Activated CD4-positive, alpha-beta T cell treated with anti-CD3 and anti-CD28 coated beads, Interleukin-2, amount 50 U/mL, for 24 hours (primary cell): ENCODE measurements at places on chromosomes 5 and 9.

GRCh38 chr5:6743161-6743560 is 29.9 kb downstream of the TENT4A start:
- no peak for DNase-seq

GRCh38 chr5:111929867-111930266 is 172.9 kb upstream of the NREP start:
- no peak for DNase-seq

DNA sequence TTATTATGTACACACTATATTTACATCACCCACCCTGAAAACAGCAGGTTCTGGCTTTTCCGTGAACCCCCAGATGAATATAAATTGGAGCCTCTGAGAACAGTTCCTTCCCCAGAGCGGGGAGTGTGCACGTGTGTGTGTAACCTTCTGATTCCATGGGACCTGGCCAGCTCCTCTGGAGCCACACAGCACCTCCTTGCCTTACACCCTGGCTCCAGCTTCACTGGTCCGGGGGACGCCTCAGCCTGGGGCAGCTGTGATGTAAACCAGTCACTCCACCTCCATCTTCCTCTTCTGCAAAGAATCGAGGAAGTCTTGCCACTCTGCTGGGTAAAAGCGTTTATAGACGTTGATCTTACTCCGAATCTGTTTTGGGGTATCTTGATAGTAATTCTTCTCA is 4.4 kb downstream of the NOP16 start:
- no peak for DNase-seq

DNA sequence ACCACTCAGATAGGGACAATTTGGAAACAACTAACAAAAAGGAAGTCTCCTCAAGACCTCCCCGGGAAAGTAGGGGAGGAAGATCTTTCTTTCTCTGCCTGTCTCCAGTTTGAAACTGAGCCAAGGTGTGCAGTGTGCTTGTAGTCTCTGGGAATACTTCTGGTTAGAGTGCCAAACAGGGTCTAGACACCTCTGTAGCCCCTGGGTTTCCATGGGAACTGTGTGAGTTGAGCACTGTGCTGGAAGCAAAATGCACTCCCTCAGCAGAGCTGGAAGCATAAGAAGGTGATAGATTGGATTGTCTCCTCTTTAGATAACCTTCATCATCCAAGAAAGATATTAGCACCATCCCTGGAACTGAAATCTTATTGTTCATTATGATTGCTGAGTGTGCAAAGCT is 129.2 kb upstream of the TNPO1 start:
- DNase-seq: no peak

GRCh38 chr5:921456-922435 is 29.1 kb downstream of the TRIP13 start:
- no peak for DNase-seq

DNA sequence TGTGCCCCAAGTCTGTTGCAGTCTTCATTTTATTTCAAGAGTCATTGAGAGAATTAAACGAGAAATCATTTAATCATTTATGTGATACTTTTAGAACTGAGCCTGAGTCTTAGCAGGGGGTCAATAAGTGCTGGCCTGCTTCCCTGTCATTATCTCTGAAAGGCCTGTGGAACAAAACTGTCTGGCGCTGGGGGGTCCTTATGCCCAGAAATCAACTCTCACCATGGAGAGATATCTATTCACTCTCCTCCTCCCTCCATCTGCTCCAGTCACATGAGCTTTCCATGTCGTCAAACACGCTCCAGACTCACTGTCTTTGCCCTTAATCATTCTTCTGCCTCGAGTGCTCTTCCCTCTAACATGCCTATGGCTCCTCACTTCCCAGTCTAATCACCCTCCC is 136.8 kb downstream of the ESM1 start:
- DNase-seq: no peak

DNA sequence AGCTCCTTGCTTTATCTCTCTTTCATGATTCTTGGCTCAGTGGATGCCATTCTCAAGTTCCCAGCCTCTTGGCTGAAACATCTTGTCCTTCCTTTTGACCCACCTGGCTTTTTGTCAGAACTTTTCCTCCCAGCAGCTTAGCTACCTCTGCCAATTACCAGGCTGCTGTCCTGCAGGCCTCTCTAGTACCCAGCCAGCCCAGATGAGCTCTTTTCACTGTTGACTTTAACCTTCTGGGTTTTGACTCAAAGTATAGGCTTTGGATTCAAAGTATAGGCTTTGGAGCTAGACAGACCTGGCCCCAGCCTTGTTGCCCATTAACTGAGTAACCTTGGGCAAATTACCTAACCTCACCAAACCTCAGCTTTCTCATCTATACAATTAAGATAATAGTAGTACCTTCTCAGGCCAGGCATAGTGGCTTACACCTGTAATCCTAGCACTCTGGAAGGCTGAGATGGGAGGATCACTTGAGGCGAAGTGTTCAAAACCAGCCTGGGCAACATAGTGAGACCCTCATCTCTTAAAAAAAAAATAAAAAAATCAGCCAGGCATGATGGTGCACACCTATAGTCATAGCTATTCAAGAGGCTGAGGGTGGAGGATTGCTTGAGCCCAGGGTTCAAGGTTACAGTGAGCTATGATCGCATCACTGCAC is 6.6 kb upstream of the TMEFF1 start:
- DNase-seq: no peak

GRCh38 chr5:81065492-81065891 is 105.3 kb downstream of the RASGRF2 start:
- DNase-seq: no peak

- no peak for DNase-seq
Observed at GRCh38 chr9:113734826-113735225, 141.3 kb upstream of the ZNF618 start.

DNA sequence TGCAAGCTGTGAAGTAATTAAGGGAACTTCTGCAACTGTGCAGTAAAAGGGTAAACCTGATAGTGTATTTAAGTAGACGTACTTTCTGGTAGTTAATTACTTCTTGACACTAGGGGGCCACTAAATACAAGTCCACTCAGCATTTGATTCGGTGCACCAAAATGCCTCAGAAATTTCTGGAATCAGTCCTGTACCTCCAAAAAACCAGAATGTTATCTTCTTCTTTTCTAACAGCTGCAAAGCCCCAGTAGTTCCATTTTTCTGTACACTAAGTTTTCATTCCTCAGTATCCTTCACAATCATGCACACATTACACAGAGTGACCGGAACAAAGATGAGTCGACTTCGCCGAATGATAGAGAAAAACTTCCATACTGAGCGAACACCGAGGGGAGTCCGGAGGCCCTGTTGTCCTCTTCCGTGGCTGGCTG is 484 bp downstream of the GFM2 start:
- peak; percentile 11 for DNase-seq

GRCh38 chr5:18142831-18143230 is 508.6 kb downstream of the TAF11L14 start:
- DNase-seq: no peak

DNA sequence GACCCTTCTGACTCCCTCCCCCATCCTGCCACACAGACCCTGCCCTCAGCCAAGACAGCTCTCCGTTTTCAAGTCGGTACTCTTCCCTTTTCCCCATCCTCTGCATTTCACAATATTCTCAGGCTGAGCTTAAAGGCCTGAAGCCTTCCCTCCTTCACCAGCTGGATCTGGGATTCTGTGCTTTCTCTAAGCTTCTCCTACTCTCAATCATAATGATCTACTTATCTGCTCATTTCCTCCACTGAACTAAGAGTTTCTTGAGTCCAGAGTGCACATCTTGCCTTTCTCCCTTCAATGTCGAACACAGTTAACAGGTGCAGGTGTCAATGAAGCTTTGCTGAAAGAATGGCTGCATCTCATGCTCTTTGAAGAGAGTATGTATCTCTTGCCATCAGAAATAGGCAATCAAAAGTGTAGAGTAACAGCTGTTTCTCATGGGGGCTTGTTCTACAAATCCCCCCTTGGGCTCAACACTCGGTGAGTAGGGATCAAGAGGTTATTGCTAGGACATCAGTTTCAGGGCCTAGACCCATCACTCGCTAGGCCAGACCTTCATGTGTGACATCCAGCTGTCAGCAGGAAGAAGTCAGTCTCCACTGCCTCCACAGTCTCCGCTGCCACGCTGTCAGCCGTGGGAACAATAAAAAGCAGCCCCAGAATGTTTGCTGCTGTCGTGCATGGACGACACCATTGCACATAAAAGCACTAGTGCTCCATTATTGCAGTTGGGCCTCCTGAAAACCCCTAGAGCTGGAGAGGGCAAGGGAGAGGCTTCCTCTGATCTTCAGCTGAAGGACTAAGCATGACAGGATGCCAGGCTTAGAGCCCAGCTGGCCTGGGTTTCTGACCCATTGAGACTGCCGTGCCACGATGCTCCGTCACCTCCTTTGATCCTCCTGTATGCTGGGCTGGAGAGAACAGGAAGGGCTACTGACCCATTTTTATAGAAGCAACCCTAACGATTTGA is 23.7 kb downstream of the TRAF1 start:
- no peak for DNase-seq

- DNase-seq: peak; percentile 19
Observed at GRCh38 chr5:54309691-54310432, 511 bp downstream of the ARL15 start.

DNA sequence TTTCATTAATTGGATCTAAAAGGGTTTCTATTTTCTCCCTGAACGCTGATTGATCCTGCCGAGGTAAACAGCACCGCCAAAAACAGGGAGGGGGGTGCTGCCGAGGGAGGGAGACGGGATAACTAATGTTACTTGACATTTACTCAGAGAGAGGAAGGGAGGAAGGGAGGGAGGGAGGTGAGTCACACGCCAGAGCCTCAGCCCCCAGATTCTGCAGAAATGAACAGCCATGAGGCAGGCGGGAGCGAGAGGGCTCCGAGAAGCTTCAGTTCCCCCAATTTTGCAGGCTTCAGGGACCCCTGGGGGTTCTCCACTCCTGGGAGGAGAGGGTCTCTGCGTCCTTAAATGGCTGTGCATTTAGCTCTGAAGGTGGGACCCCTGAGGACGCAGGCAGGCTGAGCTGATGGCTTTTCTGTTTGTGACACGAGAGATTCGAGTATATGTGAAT is 59.1 kb upstream of the IER5L start:
- peak; percentile 41 for DNase-seq

GRCh38 chr5:72556351-72557166 is 49.3 kb upstream of the ZNF366 start:
- peak; percentile 2 for DNase-seq

DNA sequence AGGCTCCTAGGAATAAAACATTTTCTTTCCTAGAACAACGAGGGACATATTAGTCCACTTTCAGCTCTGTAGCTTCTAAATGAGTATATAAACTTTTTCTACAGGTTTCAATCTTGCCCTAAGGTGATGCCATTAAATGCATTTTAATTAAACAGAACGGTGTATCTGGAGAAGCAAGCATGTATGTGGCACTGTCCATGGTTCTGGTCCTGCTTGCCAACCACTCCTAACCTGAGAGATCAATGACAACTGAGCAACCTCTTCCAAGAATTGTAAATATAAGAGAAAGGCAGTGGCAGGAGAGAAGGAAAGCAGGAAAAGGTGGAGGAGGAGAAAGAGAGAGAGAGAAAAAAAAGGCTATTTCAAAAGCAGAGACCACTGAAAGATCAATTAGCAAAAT is 95.6 kb upstream of the SPOCK1 start:
- DNase-seq: no peak

DNA sequence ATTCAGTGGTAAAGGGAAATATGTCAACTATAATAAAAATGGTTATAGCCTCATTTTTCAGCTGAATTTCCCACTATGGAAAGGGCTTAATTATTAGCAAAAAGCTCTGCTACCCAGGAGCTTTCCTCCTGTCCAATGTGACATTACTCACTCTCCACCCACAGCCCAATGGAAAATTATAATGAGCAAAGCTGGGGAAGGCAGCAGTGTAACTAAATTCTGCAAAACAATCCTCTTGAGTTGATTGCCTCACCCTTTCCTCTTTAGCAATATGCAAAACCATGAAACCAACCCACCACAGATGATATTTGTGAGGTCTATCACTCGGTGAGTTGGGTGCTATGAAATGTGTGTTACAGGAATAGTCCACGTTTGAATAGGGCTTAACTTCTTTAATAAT is 14.0 kb upstream of the PLPPR1 start:
- no peak for DNase-seq

- no peak for DNase-seq
Observed at GRCh38 chr5:123718238-123718637, 206.3 kb downstream of the CSNK1G3 start.

DNA sequence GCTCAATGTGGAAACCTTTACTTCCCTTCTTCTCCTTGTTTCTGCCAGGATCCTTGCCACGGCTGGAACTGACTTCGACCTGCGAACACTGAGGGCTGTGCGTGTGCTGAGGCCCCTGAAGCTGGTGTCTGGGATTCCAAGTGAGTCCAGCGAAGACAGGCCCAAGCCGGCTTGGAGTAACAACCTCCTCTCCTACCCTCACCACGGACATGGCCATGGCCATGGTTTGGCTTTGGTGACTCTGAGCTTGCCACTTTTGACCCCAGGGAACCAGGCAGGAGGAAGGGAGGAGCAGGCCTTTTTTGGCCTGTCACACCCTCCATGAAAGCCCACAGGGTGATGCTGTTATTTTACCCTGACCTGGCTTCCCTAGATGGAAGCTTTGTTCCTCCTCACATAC is 35.5 kb downstream of the CACNA1B start:
- no peak for DNase-seq

GRCh38 chr5:137372016-137372772 is 126.9 kb downstream of the SPOCK1 start:
- no peak for DNase-seq

DNA sequence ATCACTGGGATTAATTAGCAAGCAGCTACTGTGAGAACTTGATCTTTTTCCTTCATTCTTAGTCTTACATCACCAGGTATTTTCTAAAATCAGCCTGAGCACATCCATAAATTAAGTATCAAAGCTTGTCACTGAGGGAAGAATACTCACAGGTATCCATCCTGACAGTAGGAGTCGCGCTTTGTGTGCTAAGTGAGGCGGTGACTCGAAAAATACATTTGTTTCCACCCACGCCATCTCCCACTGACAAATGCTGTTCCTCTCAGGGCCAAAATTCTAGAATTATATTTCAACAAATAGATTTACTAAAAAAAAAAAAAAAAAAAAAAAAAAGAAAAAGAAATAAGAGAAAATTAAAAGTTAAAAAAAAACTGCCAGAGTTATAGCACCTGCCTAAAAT is 34.1 kb upstream of the GABRB2 start:
- no peak for DNase-seq

DNA sequence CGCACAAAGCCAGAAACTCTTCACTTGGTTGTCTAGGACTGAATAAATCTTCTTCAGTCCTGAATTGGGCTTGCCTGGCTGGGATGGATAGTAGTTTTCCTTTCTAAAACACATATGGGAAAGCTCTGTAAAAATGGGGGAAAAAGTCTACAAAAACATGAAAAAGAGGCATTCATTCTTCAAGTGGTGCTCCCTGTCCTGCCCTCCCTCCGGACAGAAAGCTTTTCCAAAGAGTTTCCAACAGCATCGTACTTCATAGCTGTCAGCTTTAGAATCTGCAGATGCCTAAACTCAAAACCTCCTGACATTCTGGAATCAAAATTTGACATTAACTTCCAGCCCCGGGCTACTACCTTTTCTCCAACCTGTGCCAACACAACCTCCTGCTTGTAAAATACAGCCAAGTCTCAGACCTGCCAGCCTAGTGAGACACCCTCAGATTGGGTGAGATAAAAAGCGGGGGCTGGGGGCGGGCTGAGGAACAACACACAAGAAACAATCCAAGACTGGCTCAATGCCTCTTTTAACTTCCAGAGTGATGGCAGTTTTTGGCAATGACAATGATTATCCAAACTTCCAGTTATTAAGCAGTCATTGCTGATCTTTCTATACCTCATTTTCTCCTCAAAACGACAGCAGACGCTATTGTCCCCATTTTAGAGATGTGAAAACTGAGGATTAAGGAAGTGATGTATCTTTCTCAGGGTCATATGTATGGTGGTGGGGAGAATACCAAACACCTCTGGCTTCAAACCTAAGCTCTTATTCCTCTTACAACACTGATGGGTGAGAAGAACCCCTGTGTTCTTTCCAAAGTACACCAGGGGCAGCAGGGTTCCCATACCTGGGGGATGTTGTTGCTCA is 1.3 kb downstream of the TNC start:
- DNase-seq: no peak
